ENCODE measurements at places on chromosomes 11 and 22.

DNA sequence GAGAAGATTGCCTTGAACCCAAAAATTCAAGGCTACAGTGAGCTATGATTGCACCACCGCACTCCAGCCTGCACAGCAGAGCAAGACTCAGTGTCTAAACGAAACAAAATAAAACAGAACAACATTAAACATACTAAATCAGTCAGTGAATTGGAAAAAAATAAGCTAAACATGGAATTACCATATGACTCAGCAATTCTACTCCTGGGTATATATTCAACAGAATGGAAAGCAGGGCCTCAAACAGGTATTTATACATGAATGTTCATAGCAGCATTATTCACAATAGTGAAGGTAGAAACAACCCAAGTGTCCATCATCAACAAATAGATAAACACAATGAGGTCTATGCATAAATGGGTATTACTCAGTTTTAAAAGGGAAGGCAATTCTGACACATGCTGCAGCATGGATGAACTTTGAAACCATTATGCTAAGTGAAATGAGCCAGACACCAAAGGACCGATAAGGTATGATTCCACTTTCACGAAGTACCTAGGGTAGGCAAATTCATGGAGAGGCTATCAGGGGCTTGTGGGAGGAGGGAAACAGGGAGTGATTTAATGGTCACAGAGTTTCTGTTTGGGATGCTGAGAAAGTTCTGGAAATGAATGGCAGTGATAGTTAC, 15.5 kb downstream of the NTM start:
- no peak for DNase-seq

DNA sequence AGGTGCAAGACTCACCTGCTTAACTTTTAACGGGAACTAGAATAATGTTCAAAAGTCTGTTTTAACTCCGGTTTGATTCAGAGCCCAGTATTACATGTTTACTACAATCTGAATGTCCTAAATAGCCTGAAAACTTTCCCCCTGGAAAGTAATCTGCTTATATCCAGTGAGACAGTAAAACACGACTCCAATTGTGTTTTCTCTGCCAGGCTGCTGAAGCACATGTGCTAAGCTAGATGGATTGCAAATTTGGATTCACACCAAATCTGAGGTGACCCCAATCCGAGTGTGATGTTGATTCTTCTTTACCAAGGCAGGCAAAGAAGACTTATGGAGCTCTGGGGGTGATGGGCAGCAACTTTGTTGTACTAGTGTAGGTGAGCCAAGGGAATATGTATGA, 158.7 kb upstream of the PDGFD start:
- no peak for DNase-seq

- DNase-seq, result no peak
Observed at GRCh38 chr22:43313890-43314474, 29.2 kb downstream of the SCUBE1 start.

- DNase-seq, result no peak
Observed at GRCh38 chr11:20840341-20840740, 171.0 kb downstream of the NELL1 start.

DNA sequence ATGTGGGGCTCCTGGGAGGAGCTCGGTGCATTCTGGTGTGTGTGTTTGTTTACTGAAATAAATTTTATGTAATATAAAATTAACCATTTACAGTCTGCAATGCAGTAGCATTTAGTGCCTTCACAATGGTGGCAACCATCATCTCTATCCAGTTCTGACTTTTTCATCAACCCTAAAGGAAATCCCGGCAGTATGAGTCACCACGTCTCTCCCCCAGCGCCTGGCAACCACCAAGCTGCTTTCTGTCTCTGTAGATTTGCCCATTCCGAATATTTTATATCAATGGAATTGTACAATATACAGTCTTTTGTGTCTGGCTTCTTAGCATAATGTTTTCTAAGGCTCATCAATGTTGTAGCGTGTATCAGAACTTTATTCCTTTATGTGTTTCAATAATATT, 300.5 kb downstream of the MIAT start:
- no peak for DNase-seq

DNA sequence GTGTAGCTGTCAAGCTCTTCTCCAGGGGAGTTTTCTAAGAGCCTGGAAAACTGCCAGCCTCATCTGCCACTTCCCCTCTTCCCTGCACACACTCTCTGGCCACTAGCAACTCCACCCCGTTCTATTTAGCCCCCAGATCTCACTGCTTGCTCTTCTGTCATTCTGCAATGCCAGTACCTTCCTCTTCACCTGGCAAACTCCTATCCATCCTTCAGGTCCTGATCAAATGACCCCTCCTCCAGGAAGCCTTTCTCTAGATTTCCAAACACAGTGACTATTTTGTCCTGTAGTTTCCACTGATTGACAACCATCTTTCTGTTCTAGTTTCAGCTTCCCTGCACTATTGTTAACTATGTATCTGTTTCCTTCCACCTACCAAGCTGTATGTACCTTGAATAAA, 437.7 kb downstream of the SOX6 start:
- DNase-seq, result peak; percentile 1

GRCh38 chr22:27937453-27937852, 18.4 kb upstream of the PITPNB start:
- DNase-seq, result no peak

DNA sequence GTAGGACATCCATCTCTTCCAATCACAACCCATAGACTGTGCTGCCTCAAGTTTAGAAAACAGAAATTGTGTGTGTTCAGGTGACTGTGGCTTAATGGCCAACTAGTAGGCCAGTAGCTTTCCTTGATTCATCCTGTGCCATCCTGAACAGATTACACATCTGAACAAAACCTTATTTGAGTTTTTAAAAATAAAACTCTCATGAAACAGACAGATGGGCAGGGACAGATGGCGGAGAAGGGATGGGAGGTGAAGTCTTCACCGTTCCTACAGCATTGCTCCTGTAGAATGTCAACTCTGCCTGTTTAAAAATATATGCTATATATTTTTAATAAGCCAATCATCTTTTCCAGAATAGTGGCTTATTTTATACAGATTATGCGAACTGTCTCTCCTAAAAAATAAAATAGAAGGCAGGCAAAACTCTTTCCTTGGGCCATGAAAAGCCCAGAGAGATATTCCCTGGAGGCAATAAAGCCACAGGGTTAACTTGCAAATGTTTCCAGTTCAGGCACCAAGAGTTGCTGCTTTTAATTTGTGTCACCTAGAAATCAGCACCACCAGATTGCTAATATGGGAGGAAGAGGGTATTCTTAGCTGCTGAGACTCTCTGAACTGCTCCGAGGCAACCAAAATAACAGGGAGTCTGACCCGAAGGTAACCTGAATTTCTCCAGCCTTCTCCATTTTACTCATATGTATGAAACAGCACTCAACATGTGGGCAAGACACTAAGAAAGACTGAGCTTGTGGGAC, 861.2 kb downstream of the OPCML start:
- DNase-seq, result no peak

DNA sequence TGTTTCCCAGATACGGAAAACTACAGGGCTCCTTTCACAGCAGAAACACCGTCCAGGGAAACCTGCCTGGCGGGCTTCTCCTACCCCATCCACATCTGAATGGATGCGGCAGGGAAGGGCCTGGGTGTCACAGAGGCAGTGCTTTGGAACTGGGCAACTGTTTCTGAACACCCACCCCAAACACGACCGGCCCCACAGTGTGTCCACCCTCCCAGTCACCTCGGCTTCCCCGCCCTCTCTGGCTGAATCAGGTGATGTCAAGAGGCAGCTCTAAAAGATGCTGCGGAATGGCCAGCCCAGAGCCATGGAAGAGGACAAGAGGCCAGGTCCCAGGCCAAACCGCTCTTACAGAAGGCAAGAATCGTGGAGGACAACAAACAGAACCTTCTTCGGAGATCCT, 22.0 kb downstream of the IFT27 start:
- peak; percentile 48 for DNase-seq

GRCh38 chr11:126146454-126147192, 64.8 kb downstream of the RPUSD4 start:
- no peak for DNase-seq
